ENCODE measurements at places on chromosomes 2 and 18.
A peak's percentile ranks its signal among the peaks of the same experiment; 100 is the strongest.

- DNase-seq = no peak
Observed at GRCh38 chr2:40096360-40096759, 317.3 kb upstream of the THUMPD2 start.

DNA sequence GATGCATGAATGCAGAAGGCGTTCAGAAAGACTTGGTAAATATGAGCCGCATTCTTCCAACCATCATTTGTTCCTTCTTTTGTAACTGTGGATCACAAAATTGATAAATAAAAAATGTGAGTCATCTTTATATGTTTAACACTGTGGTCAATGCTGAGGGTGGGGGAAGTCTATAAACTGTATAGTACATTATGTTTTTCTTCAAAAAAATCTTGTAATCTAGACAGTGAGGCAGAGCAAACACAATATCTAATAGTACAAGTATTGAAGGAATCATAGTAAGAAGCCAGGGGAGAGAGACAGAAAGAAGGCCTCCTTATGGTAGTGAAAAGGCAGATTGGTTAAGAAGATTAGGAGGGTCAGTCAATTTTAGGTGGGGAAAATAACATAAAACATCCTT, 30.7 kb upstream of the CALCRL start:
- DNase-seq = no peak

DNA sequence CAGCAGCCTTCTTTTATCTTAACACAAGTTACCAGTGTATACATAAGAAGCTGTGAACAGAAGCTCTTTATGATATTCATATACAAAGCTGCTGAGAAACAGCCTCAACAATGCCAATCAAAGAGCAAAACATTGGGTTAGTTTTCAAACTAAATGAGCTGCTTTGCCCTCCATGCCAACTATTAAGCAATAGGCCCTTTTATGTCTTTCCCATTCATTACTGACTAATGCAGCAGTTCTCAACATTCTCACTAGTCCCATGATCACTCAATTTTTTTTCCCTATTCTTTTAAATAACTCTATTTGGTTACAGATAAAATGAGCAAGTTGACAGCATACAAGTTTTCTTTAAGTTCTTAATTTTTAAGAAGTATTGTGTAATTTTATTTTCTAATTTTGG, 57.9 kb upstream of the FRZB start:
- DNase-seq = no peak

DNA sequence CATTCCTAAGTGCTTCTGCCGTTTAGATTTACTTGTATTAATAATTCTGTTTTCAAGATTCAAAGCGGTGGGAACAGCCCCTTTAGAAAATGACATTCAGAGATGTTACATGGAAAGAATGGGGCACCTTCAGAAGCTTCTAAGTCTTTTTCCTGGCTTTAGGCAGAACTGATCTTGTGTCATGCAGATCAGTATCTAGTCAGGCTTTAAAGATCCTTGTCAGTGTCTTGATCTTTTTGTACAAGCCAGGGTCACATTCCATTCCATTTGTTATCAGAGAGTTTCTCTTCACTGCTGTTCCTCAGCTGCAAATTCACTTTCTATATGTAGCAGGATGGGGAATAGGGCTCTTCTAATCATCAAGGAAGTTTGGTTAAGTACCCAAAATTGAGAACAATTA, 275.3 kb downstream of the DCC start:
- DNase-seq = no peak

DNA sequence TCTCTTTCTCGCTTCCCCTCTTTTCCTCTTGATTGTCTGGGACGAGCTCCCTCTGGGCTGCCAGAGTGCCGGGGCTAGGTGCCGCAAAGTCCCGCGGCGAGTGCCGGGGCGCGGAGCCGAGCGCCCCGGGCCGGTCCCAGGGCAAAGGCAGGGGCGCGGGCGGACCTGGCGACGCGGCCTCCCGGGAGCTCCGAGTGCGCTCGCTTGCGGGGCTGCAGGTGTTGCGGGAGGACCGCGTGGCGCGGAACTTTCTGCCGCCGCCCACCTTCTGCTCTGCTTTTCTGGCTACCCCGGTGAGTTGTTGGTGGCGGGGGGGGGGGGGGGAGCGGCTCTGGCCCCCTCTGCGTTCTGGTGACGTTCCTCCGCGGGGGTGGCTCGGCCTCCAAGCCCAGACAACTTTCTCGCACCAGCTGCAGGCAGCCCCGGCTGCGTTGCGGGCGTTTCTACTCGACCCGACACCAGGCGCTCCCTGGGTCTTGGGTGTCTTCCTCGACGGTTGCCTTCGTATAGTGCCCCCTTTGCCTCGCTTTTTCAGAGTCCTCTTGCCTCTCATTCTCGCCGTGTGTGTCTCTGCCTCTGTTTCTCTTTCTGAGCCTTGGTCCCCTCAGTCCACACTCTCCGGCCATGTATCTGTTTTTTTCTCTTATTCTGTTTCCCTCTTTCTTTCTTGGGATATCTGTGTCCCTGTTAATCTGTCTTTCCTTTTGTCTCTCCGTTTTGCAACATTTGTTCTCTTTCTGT, 759 bp downstream of the GALNT13 start:
- DNase-seq = no peak

DNA sequence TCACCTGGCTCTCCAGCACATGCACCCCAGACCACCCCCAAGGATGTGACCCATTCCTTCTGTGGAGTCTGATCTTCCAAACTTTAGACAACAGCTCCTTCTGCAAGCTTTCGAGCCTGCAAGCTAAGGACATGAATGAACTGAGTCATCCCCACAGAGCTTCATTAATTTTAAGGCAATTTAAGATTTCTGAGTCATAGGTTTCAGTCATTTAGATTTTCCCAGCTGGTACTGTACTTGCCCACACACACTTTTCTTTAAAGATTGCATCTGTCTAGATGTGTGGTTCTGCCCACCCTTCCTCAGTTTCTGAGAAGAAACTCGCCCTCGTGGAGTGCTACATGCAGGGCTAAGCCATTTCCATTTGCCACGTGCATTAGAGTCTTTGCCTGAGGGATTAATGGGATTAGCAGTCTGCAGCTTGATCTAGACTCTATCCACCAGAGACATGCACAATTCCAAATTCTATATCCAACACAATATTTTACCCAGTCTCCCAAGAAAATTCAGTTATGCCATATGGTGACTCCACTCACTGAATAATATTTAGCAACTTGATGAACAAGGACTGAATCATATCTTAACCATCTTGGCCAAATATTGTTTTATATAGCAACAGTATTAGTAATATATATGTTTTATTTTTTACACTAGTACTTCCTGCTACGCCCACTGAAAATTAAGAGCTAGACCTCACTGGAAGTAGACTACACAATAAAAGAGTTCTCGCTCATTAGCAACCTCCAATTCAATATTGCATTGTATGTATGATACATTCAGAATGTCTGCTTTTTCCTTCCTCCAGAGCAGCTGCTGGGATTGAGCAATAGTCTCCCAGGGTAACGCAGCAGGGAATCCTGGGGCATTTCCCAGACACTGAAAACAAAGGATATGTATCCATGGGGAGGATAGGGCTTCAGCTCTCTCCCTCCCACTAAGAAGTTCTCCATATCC, 14.3 kb upstream of the TRIB2 start:
- no peak for DNase-seq

GRCh38 chr2:28209864-28210263, 182.8 kb upstream of the FOSL2 start:
- DNase-seq = no peak

DNA sequence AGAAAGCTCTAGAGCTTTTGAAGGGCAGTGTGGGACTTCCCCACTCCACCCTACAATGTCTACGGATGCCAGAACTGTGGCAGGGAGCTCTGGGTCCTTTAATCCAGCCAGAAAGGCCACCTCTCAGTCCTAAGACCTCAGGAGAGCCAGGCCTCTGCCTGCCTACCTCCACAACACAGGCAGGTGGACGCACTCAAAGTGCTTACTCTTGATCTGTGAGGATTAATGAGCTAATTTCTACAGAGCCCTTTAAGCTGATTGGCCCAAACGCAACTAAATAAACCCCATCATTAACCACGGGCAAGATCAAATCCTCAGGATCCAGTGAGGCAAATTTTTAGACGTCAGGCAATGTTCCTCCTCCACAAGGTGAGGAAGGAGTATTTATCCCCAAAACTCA, 8.1 kb downstream of the STK39 start:
- DNase-seq = no peak

- no peak for DNase-seq
Observed at GRCh38 chr2:210302326-210302725, 12.6 kb downstream of the MYL1 start.

GRCh38 chr2:232434563-232435374, 21.2 kb upstream of the ALPI start:
- DNase-seq = no peak

DNA sequence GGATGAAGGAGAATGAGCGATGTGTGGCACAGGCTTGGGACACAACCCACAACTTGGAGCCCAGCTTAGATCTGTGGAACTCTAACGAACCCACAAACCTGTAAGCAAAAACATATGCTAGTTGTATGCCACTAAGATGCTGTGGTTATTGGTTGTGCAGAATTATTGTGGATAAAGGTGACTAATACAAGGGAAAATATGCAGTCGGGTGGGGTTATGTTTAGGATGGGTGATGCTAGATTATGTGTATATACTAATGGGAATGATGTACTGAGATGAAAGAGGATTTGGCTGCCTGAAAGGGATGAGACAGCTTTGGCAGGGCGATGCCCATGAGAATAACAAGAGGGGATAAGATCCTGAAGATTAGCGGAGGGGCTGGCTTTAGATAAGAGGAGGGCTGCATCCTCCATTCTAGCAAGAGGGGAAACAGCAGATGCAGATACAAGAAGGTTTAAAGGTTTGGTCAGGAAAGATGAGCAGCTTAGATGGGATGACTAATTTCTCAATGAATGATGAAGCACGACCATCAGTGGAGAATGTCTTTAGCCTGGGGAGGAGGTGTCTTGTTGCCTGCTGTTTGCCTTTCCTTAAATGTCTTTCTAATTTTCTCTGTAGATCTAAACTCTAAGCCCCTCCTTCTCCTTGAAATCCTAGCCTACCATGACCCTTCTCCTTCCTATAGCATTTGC, 49.6 kb downstream of the GALNT14 start:
- DNase-seq = no peak

DNA sequence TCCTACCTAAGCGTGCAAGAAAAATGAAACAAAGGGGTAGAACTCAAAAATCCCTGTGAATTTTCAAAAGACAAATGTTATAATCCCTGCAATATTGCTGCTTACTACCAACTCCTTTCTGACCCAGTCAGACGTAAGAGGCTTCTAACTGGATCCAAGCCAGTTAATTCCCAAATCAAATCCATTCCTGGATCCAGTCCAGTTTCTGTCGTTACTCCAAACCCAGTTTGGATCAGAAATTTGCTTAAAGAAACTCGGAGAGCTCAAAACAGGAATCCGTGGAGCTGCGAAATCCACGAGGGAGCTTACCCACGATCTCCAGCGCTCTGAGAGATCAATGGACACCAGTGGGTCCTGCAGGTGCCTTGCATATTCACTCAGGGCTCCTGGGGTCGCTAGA, 62.8 kb upstream of the IKZF2 start:
- no peak for DNase-seq

DNA sequence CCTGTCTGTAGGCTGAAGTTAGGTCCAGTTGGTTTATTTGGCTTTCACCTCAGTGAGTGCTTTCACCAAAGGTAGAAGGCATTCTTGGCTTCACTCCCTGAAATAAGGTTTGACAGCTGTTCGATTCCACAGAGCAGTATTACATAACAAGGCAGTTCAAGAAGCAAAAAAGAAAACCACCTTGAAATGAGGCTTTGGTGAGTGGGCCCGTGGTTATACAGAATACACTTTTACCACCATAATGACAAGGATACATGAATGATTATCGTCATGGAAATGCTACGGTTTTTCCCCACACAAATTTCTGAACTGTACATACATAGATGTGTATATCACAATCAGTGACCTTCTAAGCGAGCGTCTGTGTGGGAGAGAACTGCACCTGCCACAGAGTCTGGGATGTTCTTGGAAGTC, 80.0 kb upstream of the CHRNA1 start:
- no peak for DNase-seq

DNA sequence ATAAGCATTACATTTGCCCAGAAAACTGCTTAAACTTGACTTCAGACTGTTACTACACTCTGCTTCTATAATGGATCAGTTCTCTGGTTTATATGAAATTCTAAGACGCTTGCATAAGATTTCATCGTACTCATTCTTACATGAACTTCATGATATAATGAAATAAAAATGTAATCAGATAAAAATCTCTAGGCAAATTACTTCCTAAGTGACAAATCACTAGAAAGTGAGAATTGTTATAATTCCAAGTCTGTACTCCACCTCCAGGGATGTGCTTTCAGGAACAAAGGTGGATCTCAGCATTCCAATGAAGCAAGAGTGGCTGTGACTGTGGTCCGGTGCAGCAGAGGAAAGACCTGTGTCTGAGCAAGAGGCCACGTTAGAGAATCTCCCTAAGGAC, 226.2 kb downstream of the PIEZO2 start:
- no peak for DNase-seq

DNA sequence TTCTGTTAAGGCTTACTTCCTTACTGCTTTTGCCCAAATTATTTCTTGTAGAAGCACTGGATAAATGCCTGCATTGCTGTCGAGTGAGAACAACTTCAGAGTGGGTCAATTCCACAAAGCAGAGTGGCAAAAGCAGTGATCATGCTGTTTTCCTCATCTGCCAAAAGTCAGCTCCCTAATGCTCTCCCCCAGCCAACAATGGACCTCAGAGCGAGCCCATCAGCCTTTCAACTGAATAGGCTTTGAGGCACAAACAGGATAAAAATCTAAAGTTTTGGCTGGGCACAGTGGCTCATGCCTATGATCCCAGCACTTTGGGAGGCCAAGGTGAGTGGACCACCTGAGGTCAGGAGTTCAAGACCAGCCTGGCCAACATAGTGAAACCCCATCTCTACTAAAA, 222.7 kb downstream of the TCF4 start:
- no peak for DNase-seq

GRCh38 chr2:71943238-71944182, 204.2 kb downstream of the CYP26B1 start:
- no peak for DNase-seq

- DNase-seq = peak; percentile 6
Observed at GRCh38 chr18:70464343-70465114, 175.7 kb downstream of the SOCS6 start.

GRCh38 chr2:86189782-86190416, 5.4 kb downstream of the IMMT start:
- DNase-seq = no peak

GRCh38 chr18:45201029-45201428, 414.2 kb upstream of the SLC14A2 start:
- no peak for DNase-seq

GRCh38 chr2:104236491-104236890, 617.4 kb upstream of the POU3F3 start:
- no peak for DNase-seq

- no peak for DNase-seq
Observed at GRCh38 chr2:220496513-220496912, 869.1 kb downstream of the SLC4A3 start.

- DNase-seq = no peak
Observed at GRCh38 chr2:158266111-158266510, 164.4 kb downstream of the UPP2 start.
